ENCODE measurements at places on chromosomes 1 and 21.
A peak's percentile ranks its signal among the peaks of the same experiment; 100 is the strongest.

DNA sequence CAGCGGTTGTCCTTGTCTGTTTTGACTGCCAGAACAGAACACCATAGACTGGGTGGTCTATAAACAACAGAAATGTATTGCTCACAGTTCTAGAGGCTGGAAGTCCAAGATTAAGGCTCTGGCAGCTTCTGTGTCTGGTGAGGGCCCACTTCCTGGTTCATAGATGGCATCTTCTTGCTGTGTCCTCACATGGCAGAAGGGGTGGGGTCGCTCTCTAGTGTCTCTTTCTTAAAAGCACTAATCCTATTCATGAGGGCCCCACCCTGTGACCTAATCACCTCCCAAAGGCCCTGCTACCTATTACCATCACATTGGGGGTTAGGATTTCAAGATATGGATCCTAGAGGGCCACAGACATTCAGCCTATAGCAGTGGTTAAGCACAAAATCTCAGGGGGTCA is 304.4 kb downstream of the NFIA start:
- DNase-seq = no peak

- no peak for DNase-seq
Observed at GRCh38 chr21:25338415-25338814, 268.9 kb downstream of the MRPL39 start.

- DNase-seq = no peak
Observed at GRCh38 chr21:41573902-41574690, 66.1 kb upstream of the TMPRSS2 start.

DNA sequence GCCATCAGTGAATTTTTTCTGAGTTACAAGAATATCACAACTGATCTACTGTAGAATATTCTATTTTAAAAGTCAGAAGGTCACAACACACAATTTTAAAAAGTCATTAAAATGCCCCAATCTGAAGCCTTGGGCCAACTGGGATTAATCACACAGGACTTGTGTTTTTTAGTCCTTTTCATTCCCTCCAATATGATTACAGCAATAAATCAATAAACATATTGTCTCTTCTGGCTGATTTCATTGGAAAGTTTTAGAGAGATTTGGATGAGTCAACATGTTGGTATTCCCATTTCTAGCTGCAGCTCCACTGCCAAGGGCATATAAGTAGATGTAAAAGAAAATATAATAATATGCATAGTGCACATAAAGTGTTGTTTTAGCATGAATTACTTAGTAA is 85.8 kb downstream of the NIBAN1 start:
- peak; percentile 35 for DNase-seq

DNA sequence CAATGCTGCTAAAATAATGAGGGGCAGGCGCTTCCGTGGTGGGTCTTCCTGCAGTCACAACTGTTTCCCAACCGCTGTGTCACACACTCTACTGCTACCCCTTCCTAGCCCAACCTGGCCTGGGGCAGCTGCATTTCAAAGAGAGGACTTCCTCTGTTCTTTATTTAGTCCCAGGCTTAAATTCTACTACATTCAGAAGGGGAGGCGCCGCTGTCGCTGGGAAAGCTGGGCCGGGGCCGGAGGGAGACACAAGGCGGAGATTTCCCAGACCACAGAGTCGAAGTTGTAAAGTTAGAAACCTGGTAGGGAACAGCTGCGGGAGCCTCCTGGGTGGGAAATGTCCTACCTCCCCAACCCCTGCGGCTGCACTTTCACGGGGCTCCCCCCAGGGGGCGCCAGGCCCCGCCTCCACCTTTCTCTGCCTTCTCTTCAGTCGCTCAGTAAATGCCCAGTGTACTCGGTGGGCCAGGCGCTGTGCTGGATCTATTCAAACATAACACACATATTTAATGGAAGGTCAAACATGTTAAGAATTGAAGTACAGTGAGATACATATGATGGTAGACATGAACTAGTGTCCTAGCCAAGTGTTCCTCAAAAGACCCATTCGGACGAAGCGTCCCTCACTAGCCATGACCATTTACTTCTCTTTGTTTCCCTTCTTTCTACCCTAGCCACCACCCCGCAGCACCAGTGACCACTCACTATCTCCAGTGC is 23.1 kb downstream of the DYRK3 start:
- DNase-seq = peak; percentile 63

DNA sequence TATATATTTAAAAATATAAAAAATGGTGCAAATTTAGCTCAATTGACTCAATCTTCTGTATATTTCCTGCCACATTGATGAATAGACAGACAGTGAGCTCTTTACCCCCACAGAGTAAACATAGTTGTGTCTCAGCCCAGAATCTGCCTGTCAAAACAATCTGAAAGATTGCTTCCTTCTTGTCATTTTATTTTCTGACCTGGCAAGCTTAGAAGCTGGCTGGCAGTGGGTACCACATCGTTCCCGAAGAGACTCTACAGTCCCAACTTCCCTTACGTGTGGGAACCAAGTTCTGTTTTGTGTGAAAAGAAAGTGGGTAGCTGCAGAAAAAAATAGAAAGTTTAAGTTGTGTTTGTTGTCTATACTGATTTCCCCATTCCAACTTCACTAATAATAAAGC is 629.3 kb upstream of the NEGR1 start:
- no peak for DNase-seq

GRCh38 chr1:204960306-204961125 is 82.5 kb upstream of the CNTN2 start:
- no peak for DNase-seq

DNA sequence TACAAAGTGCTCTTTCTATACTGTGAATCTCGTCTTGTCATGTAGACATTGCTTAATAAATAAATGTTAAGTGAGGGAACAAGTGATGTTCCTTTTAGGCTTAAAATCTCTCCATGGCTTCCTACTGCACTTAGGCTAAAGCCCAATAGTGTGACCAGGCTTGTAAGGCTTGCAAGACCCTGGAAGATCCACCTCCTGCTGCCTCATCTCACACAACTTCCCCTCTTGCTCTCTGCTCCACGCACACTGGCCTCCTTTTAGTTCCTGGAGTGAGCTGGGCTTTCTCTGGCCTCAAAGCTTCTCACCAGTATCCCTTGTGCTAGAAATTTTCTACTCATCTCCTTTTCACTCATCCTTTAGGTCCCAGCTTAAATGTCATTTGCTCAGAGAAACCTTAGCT is 41.5 kb upstream of the DIPK1A start:
- no peak for DNase-seq

GRCh38 chr1:110084227-110085078 is 14.0 kb upstream of the ALX3 start:
- peak; percentile 63 for DNase-seq

- DNase-seq = peak; percentile 28
Observed at GRCh38 chr1:230073371-230074035, 6.5 kb downstream of the GALNT2 start.

DNA sequence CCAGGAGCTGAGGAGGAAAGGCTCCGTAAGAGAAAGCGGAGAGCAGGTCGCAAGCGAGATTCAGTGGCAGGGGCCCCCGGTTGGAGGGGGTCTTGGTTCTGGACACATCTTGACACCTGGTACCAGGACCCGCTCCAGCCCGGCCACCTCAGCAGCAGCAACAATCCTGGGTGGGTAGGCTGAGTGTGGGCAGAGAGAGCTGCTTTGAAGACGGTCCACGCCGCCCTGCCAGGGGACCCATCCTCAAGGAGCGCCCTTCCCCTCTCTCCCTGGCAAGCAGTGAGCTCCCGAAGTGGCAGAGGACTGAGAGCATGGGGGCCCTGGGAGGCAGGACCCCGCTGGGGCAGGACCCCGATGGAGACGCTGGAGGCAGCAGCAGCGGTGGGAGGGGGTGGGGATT is 35.6 kb upstream of the LAPTM5 start:
- no peak for DNase-seq

DNA sequence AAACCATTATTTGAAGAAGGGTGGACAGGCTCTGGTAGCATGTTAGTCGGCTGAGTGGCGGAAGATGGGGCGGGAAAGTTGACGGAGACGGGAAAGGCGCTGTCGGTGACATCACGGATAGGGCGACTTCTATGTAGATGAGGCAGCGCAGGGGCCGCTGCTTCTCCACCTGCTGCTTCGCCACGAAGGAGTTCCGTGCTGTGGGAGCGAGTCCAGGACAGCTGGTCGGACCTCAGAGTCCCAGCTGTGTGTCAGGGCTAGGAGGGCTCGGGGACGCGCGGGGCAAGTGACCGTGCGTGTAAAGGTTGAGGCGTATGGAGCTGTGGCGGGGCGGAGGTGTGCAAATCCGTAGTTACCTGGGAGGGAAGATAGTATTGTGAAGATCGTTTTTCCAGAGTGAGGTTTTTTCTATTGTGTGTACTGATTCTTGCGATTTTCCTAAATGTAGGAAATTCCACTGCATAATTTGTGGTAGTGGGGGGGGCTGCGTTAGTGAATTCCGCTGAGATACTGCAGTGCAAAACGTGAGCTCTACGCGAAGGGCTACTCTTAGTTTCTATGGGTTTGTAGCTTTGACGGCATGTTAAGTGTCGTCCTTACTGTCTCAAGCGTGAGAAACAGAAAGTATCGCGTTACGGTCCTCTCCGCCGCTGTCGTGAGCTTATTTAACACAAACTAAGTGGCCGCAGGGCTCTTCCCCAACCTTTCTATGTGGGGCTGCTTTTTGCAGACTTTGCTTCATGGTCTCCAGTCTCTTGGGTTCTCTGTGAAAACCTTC is 111.2 kb upstream of the NBPF11 start:
- DNase-seq = peak; percentile 40

- DNase-seq = no peak
Observed at GRCh38 chr1:193083365-193084088, 21.7 kb downstream of the GLRX2 start.

DNA sequence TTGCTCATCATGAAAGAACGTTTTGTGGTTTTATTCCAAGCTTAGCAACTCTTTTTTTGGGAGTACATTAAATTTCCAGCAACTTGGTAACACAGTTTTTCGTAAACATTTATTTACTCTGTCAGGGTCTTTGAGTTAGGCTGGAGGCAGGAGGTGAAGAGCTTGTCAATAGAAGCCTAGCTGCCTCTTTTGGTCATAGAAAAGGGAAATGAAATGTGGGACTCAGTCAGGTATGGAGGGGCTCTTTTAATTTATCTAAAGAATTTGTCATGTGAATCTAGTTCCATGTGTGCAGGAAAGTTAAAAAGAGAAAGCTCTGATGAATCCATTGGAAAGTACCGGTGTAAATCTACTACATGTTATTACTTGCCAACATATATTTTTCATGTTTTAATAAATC is 45.9 kb upstream of the PRMT6 start:
- DNase-seq = no peak

DNA sequence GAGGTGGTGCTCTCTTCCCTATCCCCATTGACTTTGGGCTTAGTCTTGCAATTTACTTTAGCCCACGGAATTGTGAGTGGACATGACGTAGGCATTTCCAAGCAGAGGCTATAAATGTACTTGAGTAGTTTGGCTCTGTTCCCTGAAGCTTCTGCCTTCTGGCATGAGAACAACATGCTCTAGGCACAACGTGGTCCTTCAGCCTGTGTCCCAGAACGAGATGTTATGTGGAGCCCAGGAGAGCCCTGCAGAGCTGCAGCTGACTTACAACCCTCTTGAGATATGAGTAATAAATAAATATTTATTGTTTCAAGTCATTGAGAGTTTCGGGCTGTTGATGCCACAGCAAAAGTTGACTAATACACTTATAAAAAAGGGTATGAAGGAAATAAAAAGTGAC is 105.2 kb upstream of the HMGB4 start:
- DNase-seq = peak; percentile 58

GRCh38 chr1:99590578-99591209 is 55.2 kb upstream of the PALMD start:
- peak; percentile 68 for DNase-seq
